ENCODE measurements at places on chromosomes 1 and 21. TPM values are rescaled to one million over a fixed set of nuclear protein-coding genes. Genes with fewer than 3 reads are reported as not detected.

UBL4B gene
- not detected for total RNA-seq

KAZN gene
- total RNA-seq, result 11.1 TPM

SLC5A9 gene
- 0.73 TPM for total RNA-seq

ADGRL4 gene
- total RNA-seq, result 11.8 TPM

RASSF5 gene
- total RNA-seq, result 40.9 TPM

IL20 gene
- total RNA-seq, result not detected

All from left lung (tissue), 14 donors.